ENCODE measurements at places on chromosomes 2 and 18.

DNA sequence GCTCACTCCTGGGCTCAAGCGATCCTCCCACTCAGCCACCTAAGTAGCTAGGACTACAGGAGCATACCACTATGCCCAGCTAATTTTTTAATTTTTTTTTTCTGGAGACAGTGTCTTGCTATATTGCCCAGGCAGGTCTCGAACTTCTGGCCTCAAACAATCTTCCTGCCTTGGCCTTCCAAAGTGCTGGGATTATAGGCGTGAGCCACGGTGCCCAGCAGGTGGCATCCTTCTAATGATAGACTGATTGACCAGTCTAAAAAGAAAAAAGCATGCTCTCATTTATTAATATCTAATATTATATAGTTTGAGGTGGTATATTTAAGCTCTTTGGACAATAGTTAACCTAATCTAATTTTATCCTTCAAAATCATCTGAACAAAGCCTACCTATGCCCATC is 198.6 kb downstream of the CAMKMT start:
- DNase-seq = peak; percentile 2

DNA sequence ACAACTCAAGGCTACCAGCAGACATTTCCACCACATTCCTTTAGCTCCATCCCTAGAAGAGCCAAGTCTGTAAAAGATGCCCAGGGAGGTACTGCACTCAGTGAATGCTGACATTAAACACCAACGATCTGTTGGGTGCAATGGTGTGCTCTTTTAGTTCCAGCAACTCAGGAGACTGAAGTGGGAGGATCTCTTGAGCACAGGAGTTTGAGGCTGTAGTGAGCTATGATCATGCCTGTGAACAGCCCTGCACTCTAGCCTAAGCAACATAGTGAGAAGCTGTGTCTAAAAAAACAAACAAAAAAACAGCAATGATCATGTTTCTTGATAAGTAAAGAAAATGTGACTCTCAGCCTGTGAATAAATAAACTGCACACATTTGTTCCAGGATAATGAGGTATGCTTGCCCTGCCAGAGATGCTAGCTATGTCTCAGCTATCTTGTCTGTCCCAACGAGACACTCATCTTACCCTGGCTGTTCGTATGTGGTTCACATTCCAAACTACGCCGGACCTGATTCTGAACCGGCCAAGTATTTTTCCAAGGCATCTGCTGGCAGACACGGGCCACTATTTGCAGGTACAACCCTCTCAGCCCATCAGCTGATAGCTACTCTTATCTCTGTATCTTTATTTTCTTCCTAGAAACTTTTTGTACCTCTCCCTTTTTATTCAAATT is 21.8 kb downstream of the TMEM182 start:
- DNase-seq = no peak

DNA sequence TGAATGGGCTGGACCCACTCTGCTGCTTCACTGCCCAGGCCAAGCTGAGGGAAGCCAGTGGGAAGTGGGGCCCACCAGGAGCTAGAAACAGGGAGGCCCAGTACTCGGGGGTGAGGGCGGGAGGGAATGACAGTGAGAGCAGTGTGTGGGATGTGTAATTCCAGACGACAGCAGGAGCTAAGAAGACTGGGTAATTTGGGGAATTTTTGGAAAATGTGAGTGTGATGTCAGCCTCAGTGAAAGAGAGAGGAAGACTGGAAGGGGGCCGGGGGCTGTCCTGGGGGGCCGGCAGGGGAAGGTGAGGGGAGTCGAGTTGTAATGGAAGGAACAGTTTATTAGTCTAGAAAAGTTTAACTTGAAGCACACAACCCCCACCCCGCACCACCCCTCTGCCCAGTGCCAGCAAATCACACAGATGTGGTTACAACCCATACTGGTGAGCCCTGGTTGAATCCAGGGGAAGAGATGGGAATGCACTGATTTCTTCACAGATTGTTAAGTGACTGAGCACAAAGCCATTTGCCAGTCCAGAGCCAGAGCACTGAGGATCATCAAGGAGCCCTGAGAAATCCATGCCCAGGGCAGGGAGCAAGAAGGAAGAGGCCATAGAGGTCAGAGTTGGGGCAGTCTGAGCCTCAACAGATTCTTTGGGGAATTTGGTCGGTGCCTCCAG is 76.7 kb upstream of the PKDCC start:
- no peak for DNase-seq

GRCh38 chr2:119246884-119247843 is 23.5 kb downstream of the STEAP3 start:
- DNase-seq = no peak

GRCh38 chr2:129741165-129741564 is 238.3 kb upstream of the RAB6C start:
- no peak for DNase-seq

GRCh38 chr2:85410584-85411404 is 628 bp upstream of the CAPG start:
- no peak for DNase-seq

- no peak for DNase-seq
Measured at GRCh38 chr18:76821356-76821874, 942 bp upstream of the ZNF236 start.

DNA sequence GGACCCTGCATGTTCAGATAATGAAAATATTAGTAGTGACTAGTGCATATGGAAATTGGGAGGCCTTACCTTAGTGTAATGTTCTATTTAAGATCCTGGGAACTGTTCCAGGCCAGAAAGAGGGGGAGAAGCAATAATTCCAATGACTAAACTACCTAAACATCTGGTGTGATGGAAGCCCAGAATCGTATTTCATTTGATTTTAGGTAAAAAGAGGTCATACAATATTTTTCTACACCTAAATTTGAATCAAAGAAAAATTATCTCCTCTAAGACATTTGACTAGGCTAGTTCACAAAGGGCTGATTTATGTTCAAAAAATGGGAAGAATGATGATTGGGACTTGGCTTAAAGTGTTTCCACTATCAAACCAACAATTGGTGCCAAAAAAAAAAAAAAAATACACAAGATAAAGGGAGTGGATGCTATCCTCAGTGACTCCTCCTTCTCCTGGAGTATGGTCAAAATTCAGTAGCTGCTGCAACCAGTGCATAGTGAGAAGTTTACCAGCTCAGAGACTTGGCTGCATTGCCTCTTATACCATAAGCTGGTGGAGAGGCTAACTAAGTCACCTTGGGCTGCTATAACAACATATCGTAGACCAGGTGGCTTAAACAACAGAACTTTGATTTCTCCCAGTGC is 1038.3 kb upstream of the ACVR2A start:
- DNase-seq = no peak

- DNase-seq = no peak
Measured at GRCh38 chr2:105393373-105394055, 5.3 kb downstream of the FHL2 start.

- DNase-seq = no peak
Measured at GRCh38 chr2:66563473-66563872, 128.5 kb downstream of the MEIS1 start.

GRCh38 chr2:134642938-134643337 is 75.9 kb downstream of the TMEM163 start:
- no peak for DNase-seq

GRCh38 chr2:128451084-128452023 is 132.7 kb upstream of the HS6ST1 start:
- DNase-seq = no peak

GRCh38 chr2:74670263-74670662 is 16.2 kb downstream of the SEMA4F start:
- DNase-seq = no peak

GRCh38 chr2:174762464-174762863 is 1.8 kb downstream of the CHRNA1 start:
- no peak for DNase-seq

DNA sequence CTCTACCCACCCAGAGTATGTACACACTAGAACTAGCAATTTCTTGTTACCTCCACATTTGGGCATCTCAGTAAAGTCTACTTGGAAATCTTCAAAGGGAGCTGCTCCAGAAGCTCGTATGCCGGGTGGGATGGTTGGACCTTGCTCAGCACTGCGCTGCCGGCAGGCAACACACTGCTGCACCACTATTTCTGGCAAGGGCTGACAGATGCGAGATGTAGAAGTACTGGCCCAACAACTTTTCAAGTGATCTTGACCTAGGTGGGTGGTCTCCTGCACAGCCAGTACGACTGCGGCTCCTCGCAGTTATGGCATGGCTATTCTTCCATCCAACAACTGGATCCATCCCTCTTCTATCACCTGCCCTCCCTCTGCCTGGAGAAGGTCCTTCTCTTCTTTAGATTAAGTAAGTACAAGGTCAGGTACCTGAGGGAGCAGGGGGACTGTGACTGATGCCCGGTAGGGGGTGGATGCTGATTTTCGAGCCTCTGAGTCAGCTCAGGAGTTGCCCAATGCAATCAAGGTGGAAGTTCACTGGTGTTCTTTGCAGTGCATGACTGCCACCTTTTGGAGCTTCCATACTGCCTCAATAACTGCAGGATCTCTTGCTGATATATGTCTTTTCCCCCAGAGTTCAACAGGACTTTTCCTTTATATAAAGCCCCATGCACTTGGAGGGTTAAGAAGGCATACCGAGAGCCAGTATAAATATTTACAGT is 100.4 kb upstream of the SLC1A4 start:
- DNase-seq = no peak

DNA sequence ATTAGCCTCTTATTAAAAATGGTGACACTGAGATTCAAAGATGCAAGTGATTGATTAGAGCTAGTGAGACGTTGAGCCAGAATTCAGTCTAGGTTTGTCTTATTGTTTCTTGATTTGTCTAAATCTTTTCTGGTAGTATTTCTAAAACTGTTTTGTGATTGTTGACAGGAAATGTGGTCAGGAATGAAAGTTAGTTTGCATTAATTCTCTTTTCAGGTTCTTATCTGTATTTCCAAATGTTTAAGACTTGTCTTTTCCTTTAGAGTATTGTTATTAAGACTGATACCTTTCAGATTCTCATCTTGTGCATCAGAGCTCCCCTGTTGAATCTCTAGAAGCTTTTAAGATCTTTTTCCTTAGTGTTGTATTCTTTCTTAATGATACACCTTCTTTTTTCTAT is 89.3 kb downstream of the MBD5 start:
- no peak for DNase-seq

GRCh38 chr2:3405876-3406275 is 26.4 kb downstream of the TRAPPC12 start:
- DNase-seq = no peak

DNA sequence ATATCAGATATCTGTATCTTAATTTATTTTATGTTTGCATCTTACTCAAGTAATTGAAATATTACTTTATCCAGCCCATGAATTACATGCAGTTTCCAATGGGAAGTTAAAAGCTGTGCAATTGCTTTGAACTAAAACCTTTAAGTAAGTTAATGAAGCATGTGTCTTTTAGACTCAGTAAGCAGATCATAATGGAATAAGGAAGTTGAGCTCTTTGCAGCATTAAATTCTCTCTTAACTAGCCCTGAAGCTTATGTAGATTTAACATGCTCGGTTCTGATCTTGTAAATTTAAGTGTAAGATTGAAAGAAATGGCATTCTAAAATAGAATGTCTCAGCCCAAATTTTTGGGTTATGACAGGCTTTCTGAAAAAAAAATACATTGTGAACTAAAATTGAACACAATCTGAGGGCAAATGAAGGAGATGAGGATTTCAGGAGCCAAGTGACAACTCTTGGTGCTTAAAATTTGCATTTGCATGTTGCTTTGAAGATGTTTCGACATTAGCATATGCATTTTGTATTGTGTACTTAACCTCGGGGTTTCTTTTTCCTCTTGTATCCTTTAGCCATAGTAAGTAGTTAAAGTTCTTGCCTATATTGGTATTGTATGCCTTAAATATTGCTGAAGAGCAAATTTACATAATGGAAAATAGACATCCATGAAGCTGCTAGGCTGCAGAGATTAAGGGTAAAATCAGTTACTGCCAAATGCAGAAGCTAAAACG is 297.8 kb upstream of the KCNJ3 start:
- no peak for DNase-seq

DNA sequence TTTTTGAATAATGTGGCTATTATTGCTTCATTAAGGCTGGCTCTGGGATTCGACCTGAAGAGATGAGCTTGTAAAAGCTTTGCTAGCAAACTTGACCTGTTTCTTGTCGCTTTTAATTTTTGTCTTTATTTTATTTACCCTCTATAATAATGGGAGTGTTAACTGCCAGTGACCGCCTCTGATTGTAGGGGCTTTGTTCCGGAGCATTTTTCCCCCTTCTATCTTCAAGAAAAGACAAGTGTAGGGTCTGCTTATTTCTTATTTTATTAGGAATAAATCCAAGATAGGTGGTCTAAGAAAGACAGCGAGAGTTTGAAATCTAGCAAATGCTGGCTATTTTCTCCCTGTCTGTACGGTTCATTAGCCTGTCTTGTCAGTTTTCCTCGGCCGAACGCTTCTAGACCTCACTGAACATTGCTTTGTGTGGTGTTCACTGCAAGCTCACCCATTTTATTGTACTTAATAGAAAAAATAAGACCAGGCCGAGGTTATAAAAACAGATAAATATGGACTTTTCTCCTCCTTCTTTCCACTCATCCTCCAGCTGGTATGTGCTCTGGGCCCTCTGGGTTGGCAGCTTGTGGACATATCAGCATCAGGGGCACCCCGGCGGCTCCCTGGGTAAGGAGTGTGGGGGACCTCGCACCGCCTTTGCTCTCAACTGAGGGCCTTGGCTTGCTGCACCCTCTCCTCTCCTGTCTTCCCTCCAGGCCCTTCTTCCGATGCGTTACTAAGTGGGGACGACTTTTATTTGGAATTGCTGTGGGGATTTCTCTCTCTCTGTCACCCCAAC is 8.5 kb downstream of the MEIS1 start:
- no peak for DNase-seq

DNA sequence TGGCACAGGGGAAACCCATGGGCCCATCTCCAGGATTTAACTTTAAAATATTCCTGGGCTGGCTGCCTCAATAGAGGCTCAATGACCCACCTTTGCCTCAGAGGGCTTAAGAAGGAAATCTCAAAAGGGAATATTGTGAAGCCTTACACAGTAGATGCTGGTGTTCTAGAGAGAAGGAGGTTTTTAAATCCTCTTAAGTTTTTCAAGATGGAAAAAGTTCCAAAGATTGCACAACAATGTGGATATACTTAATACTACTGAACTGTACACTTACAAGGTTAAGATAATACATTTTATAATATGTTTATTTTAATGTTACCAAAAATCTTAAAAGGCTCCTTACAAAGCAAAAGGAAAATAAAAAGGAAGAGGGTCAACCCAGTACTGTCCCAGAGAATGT is 54.9 kb upstream of the LCLAT1 start:
- DNase-seq = no peak

- DNase-seq = no peak
Measured at GRCh38 chr2:134225841-134226240, 28.0 kb upstream of the MGAT5 start.

- DNase-seq = peak; percentile 57
Measured at GRCh38 chr2:142131010-142131669, at the start of gene LRP1B. LRP1B (minus strand) TSS chr2:142131016; CDS start chr2:142130729, 287 bp downstream.

DNA sequence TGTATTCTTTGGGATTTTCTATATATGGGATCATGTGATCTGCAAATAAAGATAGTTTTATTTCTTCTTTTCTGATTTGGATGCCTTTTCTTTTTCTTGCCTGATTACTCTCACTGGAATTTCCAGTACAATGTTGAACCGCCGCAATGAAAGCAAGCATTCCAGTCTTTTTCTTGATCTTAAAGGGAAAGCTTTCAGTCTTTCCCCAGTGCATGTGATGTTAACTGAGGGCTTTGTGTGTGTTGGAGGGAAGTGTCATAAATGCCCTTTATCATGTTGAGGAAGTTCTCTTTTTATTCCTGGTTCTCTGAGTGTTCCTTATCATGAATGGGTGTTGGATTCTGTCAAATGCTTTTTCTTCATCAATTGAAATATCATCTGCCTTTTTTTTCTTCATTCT is 16.9 kb upstream of the CYBRD1 start:
- DNase-seq = no peak
